ENCODE measurements at places on chromosomes 2 and 18.

- no peak for DNase-seq
Observed at GRCh38 chr2:150462770-150463169, 24.7 kb downstream of the RND3 start.

GRCh38 chr2:74026687-74027241 lies 42.1 kb downstream of the TET3 start:
- DNase-seq: no peak

- DNase-seq: no peak
Observed at GRCh38 chr2:134306521-134306920, 52.6 kb downstream of the MGAT5 start.

DNA sequence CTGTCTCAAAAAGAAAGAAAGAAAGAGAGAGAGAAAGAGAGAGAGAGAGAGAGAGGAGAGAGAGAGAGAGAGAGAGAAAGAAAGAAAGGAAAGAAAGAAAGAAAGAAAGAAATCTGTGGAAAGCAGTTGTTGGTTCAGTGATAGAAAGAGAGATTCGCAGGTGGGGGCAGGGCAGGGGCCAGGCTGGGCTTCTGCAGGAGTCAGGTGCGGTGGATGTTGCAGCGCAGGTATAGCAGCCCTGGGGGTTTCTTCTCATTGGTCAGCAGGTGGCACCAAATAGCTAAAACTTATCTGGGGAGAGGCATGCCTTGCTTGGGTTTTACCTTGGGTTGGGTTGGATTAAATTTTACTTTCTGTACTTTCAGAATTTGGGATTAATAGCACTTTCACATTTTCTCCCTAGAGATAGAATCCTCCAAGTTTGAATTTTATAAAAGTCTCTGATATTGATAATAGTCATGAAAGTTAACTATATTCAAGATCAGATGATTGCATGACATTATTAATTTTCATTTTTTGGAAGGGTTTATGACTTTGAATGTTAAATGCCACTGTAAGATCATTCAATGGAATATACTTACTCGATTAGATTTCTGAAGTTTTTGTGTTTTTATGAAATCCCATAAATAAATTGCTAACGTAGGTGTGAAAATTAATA lies 66.6 kb downstream of the SPTBN1 start:
- peak; percentile 70 for DNase-seq

- peak; percentile 22 for DNase-seq
Observed at GRCh38 chr2:74876081-74876886, 42.4 kb downstream of the HK2 start.

DNA sequence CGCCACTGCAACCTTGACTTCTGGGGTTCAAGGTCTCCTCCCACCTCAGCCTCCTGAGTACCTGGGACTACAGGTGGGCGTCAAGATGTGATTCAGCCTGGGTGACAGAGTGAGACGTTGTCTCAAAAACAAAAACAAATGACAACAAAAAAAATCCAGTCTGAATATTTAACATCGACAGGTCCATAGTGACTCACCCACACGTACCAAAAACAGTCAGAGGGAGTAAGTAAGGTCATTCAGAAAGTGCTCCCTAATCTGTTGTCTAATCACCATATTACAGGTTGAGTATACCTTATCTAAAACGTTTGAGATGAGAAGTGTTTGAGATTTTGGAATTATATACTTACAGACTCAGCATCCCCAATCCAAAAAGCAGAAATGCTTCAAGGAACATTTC lies 24.4 kb downstream of the SAP130 start:
- no peak for DNase-seq

DNA sequence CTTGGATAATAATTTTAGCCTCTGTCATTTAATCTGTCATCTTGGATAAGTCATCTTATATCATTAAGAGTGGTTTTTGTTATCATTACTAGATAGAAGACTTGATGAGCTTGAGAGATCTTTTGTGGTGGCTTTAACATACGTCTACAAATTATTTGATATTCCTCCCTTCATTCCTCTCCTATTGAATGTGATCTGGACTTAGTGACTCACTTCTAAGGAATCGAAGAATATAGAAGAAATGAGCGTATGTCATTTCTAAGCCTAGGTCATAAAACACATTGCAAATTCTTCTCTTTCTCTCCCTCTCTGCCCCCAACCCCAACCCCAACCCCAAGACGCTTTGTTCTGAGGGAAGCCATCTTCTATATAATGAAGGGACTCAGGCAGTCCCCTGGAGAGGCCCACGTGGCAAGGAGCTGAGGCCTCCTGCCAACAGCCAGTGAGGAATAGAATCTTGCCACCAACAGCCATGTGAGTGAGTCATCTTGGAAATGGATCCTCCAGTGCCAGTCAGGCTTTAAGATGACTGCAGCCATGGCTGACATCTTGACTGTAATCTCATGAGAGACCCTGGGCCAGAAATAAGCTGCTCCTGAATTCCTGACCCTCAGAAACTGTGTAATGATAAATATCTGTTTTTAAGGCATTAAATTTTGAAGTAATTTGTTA lies 221.6 kb upstream of the SP5 start:
- no peak for DNase-seq

DNA sequence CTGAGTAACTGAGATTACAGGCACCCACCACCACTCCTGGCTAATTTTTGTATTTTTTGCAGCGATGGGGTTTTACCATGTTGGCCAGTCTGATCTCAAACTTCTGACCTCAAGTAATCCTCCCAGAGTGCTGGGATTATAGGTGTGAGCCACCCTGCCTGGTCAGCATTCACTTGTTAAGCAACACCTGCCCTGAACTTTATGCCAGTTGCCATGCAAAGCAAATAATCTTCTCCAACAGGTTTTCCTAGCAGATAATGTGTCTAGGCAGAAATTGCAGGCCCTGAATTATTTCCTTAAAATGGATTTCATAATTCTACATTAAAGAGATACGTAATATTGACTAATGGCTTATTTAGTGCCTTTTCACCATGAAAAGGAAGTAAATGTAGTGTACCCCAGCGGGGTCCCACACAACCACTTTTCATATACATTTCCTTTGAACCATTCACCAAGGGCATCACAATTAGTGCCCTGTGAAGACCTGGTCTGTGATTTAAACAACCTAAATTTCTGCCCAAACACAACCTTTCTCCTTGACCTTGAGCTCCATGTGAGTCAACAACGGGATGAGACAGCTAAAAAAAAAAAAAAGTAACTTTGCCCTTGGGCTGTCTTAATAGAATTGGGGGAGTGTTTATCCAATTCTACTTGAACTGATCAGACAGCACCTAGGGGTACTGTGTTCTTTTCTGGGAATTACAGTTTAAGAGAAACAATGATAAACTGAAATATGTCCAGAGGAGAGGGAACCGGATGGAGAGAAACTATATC lies 41.6 kb downstream of the EEF1B2 start:
- no peak for DNase-seq

DNA sequence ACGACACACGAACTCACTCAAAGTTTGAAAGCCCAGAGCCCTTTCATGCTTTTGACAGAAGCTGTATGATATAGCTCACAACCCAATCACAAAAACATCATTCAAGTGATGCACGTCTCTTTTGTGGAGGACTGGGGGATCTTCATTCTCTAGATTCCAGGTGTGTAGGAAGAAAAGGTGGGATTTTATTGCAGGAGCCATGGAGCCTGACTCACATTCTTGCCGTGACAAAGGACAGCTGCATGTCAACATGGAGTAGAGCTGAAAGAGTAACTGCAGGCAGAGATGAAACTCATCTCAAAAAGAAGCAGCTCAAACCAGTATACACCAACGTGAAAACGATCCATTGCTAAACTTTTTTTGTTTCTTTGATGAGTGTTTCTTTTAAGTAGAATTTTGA lies 50.9 kb upstream of the PDE1A start:
- DNase-seq: no peak

GRCh38 chr18:10049747-10050146 lies 135.9 kb downstream of the VAPA start:
- no peak for DNase-seq

GRCh38 chr2:24721470-24721869 lies 71.7 kb downstream of the PTRHD1 start:
- peak; percentile 58 for DNase-seq

DNA sequence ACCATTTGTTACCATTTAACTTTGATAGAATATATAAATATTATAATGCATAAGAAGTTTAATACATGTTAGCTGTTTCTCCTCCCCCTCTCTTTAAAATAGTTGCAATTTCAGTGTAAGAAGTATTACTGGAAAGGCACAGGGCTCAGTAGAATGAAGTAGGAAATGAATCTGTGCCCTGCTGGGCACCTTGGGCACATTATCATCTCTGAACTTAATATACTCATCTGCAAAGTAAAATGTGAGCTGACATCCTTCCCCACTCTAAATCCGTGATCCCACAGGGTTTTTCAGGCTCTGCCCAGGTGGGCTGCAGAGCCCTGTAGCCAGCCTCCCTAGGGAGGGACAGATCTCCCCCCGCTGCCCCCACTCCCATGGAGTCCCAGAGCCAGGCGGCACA lies 56.8 kb downstream of the DPP4 start:
- no peak for DNase-seq

DNA sequence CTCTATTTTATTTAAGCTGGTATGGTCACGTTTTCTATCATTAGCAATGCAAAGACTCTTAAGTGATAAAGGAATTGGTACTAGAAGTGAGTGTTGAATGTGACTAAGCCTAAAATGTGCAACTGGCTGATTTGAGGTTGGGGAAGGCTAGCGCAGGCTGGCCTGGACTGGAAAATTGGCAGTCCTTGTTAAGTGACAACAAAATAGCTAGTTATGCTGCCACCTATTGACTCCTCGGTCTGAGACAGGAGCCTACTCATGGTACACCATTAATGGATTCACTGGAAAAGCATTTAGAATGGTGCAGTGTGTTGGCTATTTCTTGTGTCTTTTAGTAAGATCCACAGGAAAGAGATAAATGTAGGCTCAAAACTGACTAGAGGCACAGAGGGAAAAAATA lies 5.7 kb upstream of the WIPF1 start:
- DNase-seq: peak; percentile 49

GRCh38 chr2:98734162-98734561 lies 3.2 kb upstream of the MGAT4A start:
- no peak for DNase-seq

GRCh38 chr2:120279708-120280107 lies 27.1 kb downstream of the RALB start:
- no peak for DNase-seq

GRCh38 chr18:47911877-47912276 lies 18.6 kb downstream of the SMAD2 start:
- no peak for DNase-seq

- DNase-seq: peak; percentile 59
Observed at GRCh38 chr2:130371723-130372054, 15.8 kb downstream of the PTPN18 start.

GRCh38 chr2:210112871-210113270 lies 58.3 kb downstream of the KANSL1L start:
- no peak for DNase-seq

DNA sequence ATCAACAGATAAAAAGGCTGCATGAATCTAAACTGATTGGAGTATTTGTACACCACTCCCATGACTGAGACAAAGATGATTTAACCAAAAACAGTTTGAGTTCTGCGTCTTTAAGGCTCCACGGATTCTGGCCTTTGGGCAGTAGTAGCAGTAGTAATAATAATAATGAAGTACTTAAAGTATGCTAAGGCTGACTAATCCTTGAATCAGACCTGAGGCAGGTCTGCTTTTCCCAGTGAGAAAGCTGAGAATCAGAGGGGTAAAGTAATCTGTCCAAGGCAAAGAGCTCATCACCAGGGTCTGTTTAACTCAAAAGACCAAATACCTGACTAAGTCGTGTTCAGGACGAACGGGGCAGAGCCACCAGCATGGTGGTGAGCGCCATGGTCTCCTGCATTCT lies 61.4 kb downstream of the ID2 start:
- DNase-seq: no peak

DNA sequence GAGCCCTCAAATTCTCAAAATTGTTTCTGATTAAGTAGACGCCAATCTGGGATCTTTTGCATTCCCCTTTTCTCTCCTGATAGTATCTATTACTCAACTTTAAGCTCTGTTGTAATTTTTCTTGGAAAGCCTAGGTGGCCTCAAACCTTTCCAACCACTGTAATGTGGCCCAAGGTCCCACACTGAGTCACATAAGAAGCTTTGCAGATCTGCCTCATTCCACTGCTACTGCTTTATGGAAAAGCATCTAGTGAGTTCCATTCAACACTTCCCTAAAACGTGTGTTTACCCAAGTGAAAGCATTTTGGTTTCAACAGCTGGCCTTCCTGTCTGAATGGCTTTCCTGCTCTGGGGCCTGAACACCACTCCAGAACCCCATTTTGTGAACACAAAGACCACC lies 493.6 kb upstream of the SPHKAP start:
- no peak for DNase-seq

- no peak for DNase-seq
Observed at GRCh38 chr18:31920277-31920676, 22.7 kb downstream of the TRAPPC8 start.

GRCh38 chr18:71443706-71444480 lies 1100.2 kb downstream of the CBLN2 start:
- no peak for DNase-seq

- DNase-seq: no peak
Observed at GRCh38 chr18:31185186-31185950, 22.7 kb upstream of the DSC1 start.

DNA sequence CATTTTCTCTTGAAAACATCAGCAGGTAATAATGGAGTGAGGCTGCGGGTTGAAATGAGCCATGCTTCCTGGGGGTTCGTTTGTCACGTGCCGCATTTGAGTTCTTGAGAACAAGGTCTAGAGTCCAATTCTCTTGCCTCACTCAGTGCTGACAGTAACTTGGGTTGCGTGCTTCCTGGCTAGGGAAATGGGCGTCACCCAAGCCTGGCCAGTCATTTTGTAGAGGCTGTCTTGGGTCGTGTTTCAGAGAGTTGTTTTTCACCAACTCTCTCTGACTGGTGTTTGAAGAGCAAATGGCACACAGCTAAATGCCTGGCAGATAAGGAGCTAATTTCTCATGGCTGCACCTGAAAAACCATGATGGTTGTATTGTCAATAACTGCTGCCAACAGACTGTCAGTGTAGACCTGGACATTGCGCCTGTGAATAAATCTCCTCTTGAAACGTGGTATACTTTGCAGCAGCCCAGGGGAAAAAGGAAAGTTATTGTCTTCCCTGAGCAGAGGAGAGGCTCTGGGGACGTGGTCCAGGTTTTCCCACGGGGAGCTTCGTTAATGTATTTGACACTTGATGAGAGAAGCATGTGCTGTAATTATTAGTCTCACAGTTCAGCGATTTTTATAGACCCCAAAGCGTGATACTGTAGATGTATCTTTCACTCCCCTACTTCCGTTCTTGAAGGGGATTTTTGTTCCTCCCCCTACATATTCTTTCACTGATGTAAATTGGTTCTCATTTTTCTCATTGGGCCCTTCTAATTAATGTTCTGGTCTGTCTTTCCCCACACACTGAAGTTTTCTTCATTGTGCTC lies 196.0 kb downstream of the FHOD3 start:
- DNase-seq: peak; percentile 1

GRCh38 chr2:142853912-142854311 lies 23.6 kb upstream of the KYNU start:
- no peak for DNase-seq

GRCh38 chr2:182503886-182504285 lies 77.0 kb upstream of the PDE1A start:
- no peak for DNase-seq

DNA sequence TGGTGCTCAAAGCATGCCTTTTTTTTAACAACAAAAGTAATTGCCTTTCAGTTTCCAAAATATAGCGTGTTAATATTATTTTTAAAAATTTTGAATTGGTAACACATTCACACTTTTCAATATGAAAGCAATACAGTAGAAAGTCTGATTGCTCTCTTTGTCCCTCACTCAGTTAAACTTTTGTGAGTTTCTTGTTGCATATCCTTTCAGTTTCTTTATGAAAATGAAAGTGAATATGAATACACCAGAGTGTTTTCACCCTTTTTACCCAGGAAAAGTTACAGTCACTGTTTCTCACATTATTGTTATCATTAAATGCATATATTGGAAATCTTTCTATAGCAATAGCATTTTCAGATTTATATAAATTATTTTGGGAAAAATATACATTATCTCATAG lies 377.4 kb upstream of the CRIM1 start:
- no peak for DNase-seq
